Liver (tissue), 10 donors: ENCODE measurements at places on chromosomes 12 and 14. TPM values are rescaled to one million over a fixed set of nuclear protein-coding genes. Genes with fewer than 3 reads are reported as not detected.
A peak's percentile ranks its signal among the peaks of the same experiment; 100 is the strongest.

DNA sequence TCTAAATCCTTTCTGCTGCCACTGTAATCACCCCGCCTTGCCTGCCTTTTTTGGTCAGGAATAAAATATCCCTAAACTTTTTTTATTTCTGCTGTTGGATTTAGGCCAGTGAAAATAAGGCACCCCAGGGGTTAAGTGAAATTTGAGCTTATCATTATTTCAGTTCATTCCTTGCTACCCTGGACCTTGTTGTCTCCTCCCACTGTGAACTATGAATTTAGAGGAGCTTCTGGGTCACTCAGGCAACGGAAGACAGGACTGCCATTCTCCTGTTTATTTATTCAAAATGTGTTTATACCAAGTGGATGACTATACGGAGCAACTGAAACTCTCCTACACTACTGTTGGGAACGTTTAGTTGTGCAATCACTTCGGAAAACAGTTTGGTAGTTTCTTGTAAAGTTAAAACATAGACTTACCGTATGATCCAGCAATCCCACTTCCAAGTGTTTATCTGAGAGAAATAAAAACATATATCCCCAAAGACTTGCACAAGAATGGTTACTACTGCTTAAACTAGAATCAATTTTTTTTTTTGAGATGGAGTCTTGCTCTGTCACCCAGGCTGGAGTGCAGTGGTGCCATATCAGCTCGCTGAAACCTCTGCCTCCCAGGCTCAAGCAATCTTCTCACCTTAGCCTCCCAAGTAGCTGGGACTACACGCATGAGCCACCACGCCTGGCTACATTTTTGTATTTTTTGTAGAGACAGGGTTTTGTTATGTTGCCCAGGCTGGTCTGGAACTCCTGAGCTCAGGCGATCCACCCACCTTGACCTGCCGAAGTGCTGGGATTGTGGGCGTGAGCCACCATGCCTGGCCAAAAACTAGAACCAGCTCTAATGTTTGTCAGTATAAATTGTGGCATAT, 2.3 kb upstream of the TRAFD1 start:
- no peak for DNase-seq

CACNA1C gene
- 1.9 TPM for total RNA-seq

DNA sequence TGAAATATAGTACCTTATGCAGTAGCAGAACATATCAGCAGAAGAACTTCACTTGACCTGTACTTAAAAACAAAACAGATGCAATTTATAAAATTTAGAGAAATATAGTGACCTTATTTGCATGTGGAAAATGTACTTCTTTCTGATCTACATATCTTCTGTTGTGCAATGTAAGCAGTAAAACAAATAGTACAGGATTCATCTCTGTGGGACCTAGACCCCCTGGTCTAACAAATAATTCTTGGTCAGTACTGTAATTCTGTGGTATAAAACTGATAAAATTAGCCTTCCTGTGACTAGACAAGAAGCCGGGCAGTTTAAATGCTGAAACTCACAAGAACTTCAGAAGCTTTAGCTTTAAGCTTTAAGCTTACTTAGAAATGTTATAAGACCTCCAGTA, 21.6 kb downstream of the HIF1A start:
- DNase-seq = no peak

ATG101 gene
- 12.9 TPM for total RNA-seq

- DNase-seq = no peak
Observed at GRCh38 chr14:76716285-76716684, 45.0 kb upstream of the VASH1 start.

DNA sequence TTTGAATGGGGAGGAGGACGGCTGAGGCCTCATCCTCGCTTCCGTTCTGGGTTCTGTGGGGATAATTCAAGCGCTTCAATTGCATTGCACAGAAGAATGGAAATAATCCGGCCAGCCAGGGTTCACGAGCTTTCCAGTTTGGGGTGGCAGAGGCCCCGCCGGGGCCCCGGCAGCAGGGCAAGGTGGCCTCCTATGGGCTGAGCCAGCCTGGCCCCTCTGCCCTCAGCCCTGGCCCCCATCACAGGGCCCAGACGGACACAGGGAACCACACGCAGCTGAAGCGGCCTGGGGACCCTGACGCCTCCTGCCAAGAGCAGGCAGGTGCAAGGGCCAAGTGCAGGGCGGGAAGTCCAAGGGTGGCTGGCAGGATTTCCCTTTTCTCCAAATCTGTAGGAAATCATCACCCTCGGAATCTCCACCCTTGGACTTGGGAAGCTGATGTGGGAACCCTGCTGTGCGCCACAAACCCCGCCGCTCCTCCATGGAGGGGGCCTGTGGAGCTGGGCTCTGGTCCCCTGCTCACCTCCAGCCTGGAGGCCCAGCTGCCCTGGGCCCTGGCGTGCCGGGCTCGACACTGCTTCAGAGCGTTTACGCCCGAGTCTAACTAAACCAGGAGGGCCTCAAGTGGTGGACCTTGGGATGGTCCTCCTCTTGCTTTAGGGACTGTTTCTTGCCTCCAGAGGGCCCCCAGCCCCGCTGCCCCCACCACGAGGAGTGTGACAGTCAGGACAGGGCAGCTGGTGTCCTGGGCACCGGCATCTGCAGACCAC, 78.4 kb downstream of the MOK start:
- no peak for DNase-seq

HELB gene
- 4.3 TPM for total RNA-seq

GRCh38 chr12:54350743-54351142, 13.5 kb downstream of the GPR84 start:
- DNase-seq = no peak

DNA sequence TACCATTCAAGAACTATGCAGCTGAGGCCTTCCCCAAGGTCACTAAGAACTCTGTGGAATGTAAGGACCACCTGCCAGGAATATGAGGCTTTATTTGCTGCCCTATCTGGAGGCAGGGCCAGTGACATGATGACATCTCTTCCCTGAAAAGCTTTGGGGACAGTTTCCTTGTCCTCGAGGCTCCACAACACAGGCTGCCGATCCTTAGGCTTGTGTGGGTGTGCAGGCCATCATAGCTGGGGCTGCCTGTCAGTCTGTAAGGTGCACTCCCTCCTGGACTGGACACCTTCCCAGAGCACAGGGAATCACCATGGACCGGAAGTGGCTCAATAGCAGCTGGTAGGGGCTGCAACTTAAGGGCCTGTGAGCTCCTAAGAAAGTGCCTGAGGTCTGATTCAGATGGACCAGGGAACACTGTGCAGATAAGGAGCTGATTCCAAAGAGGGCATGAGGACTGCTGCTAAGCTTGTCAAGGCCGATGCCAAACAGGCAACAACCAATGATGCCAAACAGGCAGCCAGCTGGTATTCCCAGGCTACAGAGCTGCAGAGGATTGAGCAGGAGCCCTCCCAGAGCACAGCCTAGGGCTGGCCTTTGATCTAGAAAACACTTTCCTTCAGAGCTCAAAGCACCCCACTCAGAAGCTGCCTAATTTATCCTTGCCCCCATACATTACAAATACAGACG, 84.3 kb downstream of the CRACR2A start:
- peak; percentile 12 for DNase-seq

- DNase-seq = no peak
Observed at GRCh38 chr12:49195736-49196135, 6.9 kb upstream of the TUBA1A start.

ERP27 gene
- total RNA-seq = 5.8 TPM

DNA sequence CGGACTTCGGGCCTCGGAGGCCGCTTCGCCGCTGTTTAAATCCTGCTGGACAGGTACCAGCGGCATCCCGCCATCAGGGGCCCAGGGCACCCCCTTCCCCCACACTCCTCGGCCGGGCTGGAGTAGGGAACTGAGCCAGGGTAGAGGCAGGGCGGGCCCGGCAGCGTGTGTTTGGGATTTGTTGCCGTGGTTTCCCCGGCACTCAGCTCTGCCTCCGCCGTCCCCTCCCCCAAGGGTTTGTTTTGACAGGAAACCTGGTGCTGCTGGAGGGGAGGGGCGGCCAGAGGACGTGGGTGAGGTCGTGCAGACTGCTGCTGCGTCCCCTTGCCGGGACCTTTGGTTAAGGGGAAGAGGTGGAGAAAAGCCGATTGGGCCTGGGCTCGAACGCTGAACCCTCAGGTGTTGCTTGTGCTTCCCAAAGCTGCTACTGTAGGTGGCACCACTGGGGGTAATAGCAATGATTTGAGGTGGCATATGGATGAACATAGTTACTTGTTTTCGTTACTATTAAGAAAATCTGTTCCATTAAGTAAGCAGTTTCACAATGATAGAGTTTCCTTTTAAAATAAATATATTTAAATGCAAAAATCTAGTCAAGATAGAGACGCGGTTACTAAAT, 778 bp downstream of the TCP11L2 start:
- DNase-seq = peak; percentile 81

DNA sequence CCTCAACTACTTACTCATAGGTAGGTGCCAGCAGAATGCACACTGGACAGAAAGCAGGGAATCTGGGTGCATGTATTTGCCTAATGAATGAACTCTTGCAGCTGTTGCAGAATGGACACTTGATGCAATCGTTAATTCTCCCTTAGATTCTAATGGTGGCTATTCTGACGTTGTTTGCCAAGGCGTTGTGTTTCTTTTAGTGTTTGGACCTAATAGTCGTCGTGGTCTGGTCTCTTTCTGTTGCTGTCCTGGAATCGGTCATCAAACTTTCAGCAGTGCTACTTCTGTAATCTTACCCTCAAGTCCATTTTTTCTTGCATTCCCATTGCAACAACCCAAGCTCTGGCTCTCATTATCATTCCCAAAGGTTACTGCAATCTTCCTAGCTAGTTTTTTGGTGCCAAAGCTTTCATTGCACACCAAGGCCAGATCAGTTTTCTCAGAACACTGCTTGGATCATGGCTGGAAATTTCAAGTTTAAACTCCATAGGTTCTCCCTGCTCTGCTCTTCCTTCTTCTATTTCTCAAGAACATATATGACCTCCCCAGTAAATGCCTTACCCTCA, 31.3 kb downstream of the BMP4 start:
- no peak for DNase-seq

CMKLR1 gene
- total RNA-seq = 13.7 TPM

FAIM2 gene
- total RNA-seq = 0.23 TPM

- no peak for DNase-seq
Observed at GRCh38 chr12:118751355-118751754, 230.0 kb upstream of the SRRM4 start.

DNA sequence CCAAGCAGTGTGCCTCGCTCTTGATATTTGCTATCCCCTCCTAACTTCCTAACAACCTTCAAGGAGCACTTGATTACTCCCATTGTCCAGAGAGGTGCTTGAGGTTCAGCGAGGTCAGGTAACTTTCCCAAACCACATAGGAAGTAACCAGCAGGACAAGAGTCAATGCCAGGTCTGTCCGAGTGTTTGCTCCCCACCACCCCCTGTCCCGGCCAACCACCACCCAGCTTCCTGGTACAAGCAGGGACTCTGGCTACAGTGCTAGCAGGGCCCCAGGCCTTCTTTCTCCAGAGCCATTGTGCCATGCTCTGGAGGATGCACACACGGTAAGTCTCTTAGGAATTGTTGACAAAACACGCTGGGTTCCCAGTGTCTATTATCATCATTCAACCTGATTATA, 49.2 kb downstream of the SYNE3 start:
- no peak for DNase-seq

DNA sequence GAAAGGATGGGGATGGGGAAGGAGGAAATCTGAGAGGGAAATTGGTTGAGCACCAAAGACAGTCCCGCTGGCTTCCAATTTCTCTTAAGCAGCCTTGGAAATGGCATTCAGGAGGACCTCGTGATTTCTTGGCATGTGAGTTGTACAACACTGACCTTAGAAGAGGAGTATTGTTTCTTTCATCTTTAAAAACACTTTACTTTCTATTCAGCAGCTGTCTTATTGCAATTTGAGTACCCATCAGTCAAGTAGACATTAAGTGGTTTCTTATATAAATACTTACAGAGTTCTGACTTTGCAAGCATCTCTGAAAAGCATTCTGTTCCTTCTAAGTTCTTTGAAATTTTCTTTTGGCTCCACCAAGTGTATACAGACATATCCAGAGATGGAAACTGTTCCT, 83.2 kb downstream of the LMNTD1 start:
- no peak for DNase-seq

DNA sequence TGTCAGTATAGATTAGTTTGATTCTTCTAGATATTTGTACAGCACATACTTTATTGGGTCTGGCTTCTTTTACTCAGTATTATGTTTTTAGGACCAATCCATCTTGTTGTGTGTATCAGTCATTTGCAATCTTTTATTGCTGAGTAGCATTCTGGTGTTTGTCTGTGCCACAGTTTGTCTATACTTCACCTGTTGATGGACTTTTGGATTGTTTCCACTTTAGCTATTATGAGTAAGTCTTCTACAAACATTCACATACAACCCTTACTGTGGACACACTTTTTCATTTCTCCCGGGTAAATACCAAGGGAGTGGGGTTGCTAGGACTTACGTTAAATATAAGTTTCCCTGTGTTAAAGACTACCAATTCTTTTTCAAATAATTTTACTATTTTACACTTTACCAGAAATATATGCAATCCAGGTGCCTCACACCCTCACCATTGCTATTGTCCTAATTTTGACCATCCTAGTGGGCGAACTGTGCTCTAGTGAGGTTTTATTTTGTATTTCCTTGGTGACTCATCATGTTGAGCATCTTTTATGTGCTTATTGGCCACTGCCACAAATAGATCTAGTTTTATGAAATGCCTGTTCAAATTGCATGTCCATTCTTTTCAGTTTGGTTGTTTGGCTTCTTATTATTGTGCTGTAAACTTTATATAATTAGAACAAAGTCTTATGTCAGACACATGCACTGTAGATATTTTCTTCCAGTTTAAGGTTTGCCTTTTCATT, 304.7 kb upstream of the TMTC1 start:
- no peak for DNase-seq

- no peak for DNase-seq
Observed at GRCh38 chr14:61559641-61560201, 135.6 kb upstream of the HIF1A start.

SYCP3 gene
- total RNA-seq = not detected

TMEM52B gene
- 0.37 TPM for total RNA-seq

SLC38A4 gene
- total RNA-seq = 389 TPM

DNA sequence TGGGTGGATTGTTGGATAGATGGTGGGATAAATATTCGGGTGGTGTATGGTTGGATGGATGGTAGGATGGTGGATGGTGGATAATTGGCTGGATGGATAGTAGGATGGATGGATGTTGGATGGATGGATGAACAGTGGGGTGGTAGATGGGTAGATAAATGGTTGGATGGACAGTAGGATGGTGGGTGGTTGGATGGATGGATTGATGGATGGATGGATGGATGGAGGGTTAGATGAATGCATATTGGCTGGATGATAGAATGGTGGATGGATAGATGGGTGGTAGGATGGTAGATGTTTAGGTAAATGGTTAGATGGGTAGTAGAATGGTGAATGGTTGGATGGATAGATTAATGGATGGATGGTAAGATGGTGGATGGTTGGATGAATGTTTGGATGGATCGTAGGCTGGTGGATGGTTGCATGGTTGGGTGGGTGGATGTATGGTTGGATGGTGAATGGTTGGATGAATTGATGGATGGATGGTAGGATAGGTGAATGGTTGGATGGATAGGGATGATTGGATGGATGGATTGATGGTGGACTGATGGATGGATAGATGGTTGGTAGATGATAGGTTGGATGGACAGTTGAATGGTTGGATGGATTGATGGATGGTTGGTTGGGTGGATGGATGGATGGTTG, 23.6 kb downstream of the ZBTB42 start:
- DNase-seq = no peak

OTX2 gene
- total RNA-seq = not detected

CCDC91 gene
- total RNA-seq = 15.4 TPM

KRT2 gene
- not detected for total RNA-seq
